ENCODE measurements at places on chromosomes 12 and 14.

DNA sequence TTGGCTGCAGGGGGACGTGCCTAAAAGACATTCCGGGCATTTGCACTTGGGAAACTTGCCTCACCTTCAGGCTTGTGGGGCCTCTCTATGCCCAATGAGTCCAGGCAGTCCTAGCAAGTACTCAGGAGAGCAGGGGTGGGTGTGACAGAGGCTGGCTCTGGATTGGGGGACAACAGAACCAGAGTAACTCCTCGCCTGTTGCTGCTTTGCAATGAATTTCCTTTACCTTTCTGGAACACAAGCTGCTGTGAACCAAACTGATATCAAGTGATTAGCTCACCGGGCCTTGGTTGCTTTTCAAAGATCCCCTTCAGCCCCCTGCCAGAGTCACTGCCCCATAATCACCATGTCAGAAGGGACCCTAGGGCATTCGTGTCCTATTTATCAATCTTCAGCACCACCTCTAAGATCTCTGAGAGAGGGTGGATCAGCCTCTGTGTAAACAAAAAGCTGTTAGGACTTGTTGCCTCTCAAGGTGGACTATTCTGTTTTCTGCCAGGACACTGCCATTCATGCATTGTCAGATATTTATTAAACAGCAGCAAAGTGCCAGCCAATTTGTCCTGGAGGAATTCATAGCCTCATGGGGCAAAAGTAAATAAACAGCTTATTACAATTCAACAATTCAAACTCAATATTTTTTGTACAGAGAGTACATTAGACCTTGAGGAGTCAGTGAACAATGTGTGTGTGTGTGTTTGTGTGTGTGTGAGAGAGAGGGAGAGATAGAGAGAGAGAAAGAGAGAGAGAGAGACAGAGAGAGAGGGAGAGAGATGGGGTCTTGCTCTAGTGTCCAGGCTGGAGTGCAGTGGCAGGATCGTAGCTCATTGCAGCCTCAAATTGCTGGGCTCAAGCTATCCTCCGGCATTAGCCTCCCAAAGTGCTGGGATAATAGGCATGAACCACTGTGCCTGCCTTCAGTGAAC, 11.3 kb downstream of the NFATC4 start:
- no peak for DNase-seq

DNA sequence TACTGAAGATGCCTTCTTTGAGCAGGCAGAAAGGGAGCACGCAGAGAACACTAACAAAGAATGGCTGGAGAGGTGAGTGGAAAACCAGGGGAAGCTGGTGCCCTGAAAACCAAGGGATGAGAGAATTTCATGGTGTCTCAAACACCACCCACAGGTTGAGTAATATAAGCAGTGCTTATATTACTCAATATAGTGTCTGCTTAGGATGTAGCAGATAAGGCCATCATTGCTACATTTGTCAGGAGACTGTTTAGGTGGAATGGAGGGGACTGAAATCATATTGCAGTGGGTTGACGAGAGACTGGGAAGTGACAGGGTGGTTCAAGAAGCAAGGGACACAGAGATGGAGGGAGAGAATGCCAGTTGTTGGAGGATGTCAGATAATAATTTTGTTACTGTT, 20.6 kb downstream of the PKP2 start:
- no peak for DNase-seq

DNA sequence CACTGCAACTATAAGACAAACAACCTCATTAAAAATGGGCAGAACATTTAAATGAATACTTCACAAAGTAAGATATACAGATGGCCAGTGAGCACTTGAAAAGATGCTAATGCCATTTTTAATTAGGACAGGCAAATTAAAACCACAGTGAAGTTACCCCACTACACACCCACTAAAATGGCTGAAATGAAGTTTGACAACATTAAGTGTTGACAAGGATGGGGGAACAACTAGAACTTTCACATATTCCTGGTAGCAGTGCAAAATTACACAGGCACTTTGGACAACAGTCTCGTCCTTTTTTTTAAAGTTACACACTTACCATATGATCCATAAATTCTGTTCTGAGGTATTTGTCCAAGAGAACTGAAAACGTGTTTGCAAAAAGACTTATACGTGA, 278.9 kb upstream of the DIO3 start:
- DNase-seq = no peak

- DNase-seq = no peak
Measured at GRCh38 chr12:77953528-77954205, 123.0 kb downstream of the NAV3 start.

DNA sequence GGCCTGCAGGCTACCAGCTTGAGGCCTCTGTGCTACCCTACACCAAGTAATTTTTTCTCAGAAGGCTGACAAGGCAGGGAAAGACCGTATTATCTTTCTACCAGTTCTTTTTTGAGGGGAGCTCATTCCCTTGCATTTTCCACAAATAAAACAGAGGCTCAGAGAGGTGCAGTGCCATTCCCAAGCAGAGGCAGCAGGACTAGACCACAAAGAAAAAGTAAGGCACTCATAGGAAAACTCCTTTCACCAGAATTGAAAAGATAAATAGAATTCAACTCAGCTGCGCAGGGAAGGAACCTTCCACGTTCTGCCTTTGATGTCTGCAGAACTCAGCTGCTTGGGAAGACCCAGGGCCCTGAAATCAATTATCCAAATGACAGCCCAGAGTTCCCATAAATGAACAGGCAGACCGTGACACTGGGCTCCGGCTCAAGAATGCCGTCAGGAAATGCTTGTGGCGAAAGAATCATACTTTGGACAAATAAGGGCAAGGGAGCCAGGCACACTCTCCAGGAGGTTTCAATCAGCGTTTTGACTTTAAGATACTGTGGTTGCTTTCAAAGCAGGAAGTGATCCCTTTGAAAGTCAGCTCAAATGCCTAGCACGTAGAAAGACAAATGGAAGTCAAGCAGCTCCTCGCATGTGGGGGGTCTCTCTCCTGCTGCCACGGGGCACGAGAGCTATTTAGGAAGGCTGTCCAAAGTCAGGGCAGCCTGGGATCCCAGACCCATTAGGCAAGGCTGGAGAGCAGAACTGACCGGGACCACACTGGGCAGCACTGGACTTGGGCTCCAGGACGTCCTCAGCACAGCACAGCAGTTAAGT, 14.0 kb downstream of the KCTD10 start:
- peak; percentile 31 for DNase-seq

- DNase-seq = no peak
Measured at GRCh38 chr12:80811957-80812708, 95.4 kb downstream of the MYF5 start.

GRCh38 chr14:65297744-65298143, 114.8 kb upstream of the FUT8 start:
- DNase-seq = no peak

DNA sequence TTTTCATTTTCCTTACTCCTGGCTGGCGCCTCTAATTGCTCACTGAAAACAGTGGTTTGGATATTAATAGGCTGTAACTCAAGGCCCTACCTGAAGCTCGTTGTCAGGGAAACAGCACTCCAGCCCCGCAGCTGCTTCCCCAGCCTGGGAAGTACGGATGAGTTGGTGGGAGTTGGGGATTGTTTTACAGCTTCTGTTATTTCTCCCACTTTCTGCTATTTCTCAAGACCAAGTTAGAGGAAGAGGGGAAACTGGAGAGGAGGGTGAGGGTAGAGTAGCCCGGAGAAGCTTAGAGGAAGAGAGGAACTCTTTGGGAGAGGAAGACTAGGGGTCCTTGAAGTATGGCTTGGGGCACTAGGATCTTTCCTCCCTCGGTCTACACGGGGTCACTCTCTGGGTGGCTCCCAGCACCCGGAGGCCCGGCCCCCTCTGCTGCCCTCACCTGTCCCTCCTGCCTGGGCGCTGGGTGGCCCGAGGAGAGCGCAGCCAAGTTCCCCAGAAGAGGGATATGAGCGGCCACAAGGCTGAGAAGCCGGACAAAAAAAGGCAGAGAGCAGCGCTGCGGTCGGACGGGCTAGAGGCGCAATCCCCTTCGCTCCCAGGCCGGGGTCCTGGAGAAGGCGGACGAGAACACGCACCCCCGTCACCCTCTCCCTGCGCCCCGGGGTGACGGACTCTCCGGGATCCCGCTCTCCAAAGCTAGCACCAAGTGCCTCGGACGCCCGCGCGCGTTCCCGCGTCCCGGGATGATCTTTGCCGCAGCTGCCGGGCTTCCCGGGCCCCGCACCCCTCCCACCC, 671 bp downstream of the SPTB start:
- peak; percentile 41 for DNase-seq

DNA sequence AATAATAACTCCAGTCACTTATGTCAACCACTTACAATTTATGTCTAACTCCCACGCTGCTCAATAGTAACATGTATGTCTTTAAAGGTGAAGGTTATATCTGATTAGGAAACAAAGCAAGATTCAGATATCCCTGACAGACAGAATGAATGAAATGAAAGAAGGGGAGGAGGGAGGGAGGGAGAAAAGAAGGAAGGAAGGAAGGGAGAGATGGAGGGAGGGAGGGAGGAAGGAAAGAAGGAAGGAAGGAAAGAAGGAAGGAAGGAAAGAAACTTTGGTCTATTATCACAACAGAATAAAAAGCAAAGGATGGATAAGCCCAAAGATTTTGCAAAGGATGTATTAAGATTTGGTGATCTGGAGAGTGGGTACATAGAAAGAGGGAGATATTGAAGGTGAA, 433.3 kb downstream of the PRKD1 start:
- no peak for DNase-seq

DNA sequence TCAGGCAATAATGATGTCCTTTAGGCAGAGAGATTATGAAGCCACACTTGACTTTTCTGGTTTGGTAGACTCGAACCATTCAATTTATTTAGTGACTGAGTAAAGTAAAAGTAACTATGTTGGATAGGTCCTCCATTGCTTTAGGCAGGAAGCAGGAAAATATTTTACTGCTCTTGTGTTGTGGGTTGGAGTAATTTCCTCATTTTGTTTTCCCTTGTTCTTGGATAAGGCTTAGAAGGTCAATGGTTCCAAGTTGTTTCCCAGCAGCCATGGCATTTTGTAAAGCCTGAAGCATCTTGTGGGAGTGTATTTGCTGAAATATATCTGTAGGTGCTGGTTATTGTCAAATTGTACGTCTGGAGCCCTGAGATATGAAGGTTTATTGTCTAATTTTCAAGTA, 161.2 kb upstream of the SLC38A2 start:
- DNase-seq = no peak

DNA sequence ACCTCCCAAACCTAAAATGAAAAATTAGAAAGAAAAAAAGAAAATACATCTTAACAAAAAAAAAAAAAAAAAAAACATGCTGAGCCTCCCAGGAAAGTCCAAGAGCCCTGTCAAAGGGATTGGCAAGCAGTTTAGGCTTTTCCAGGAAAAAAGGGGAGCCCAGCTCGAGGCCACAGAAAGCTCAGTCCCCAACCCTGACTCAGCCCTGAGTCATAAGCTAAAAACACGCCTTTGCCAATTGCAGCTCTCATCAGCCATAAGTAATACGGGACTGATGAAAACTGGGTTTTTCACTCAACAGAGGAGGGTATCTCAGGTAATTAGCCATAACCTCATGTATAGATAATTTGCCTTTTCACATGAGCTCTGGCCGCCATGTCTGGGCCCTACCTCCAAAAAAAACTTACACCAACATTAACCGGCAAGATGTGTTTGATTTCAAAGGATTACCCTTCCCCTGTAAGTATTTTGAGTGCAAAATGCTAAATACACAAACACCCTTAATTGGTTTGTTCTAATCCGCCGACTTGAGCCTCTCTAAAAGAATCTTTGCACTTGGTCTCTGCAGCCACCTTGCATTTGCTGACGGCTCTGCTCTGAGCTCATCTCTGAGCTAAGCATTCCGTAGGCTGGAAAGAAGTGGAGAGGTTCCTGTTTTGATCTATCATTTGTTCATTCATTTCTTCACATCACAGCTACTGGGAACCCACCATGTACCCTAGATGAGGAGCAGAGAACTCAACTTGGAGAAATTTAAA, 319.2 kb downstream of the BCL11B start:
- DNase-seq = no peak

DNA sequence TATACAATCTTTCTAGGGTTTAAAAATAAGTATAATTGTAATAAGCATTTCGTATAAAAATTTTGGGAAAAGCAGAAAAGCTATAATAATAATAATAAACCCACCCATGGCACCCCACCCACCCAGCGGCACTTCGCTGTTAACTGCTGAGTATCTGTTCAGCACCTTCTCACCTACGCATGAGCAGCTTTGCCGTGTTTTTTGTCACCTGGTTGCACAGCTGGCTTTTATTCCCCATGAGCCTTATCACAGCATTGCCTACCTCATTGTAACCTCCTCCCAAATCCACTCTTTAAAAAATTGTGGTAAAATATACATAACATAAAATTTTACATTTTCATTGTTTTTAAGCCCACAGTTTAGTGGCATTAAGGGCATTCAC, 34.7 kb downstream of the CYP46A1 start:
- no peak for DNase-seq

- DNase-seq = peak; percentile 50
Measured at GRCh38 chr12:107917912-107918800, 143.7 kb downstream of the ASCL4 start.

DNA sequence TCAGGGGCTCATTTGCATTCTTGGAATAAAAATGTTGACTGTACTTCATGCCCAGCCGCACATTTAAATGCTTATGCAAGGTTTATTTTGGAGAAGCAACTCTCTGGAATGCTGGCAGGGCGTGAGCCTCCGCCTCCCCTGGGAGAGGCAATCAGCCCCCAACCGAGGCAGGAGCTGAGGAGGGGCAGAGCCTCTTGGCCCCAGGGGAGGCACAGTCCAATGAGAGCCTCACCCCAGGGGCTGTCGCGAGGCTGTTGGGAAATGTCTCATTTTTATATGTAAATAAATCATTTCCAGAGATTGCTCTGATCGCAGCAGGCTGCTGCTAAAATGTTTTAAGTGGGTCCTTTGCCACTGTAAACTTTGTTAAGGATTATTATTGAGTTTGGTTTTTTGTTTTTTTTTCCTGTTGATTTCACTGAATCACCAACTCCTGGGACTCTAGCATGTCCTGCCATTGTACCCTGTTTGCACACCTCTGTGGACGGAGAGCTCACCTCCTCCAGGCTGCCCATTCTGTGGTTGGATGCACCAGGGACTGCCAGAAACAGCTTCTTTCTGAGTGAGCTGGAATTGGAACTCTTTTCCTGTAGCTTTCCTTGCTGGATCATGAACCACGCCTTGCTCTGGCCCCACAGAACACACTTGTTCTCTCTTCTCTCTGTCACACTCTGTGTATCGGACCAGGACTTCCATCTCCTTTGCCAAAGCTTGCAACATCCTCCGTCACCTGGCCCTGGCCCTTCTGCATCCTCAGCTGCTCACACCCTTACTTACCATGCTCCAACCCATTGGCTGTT, 46.9 kb upstream of the FAM181A start:
- no peak for DNase-seq

- no peak for DNase-seq
Measured at GRCh38 chr14:22422238-22422637, 166.8 kb downstream of the DAD1 start.

- DNase-seq = no peak
Measured at GRCh38 chr12:111605911-111606766, 7.0 kb upstream of the ATXN2 start.

DNA sequence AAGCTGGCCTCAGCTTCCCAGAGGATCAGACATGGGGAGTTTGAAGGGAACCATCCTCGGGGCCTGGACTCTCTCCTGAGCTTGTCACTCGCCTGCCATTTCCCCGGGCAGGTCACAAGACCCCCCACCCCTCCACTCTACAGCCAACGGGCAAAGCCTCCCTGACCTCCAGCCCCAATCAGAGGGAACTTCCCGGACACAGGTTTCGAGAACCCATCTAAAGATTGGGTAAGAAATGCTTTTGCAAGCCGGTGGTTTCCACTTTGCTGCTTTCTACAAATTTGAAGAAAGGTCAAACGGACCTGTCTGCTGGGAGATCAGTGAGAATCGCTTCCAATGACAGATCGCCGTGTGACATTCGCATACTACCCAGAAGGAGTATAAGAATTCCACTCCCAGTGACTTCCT, 89.6 kb downstream of the SCARB1 start:
- DNase-seq = no peak
